CD4-positive, alpha-beta T cell treated with Interleukin-4 for 1 hour (primary cell): ENCODE measurements at places on chromosomes 2 and 18.
A peak's percentile ranks its signal among the peaks of the same experiment; 100 is the strongest.

GRCh38 chr2:10525573-10526265, 77.6 kb upstream of the ODC1 start:
- no peak for DNase-seq

GRCh38 chr2:42099438-42100173, 51.8 kb downstream of the PKDCC start:
- DNase-seq = no peak

GRCh38 chr2:20179755-20180594, 45.0 kb downstream of the SDC1 start:
- DNase-seq = no peak

DNA sequence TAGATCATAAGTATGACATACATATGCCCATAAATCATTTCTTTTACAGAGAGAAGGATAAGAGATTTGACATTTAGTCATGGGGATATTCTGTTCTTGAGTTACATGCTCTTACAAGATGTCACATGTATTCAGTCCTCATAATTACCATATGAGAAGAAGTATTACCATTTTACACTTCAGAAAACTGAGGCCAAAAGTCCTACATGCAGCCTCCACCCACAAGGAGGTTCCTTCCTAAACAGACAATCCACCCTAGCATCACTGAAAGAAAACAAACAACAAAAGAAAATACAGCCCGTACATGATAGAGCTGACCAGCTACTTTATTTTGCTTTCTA, 335.1 kb downstream of the SETBP1 start:
- no peak for DNase-seq

DNA sequence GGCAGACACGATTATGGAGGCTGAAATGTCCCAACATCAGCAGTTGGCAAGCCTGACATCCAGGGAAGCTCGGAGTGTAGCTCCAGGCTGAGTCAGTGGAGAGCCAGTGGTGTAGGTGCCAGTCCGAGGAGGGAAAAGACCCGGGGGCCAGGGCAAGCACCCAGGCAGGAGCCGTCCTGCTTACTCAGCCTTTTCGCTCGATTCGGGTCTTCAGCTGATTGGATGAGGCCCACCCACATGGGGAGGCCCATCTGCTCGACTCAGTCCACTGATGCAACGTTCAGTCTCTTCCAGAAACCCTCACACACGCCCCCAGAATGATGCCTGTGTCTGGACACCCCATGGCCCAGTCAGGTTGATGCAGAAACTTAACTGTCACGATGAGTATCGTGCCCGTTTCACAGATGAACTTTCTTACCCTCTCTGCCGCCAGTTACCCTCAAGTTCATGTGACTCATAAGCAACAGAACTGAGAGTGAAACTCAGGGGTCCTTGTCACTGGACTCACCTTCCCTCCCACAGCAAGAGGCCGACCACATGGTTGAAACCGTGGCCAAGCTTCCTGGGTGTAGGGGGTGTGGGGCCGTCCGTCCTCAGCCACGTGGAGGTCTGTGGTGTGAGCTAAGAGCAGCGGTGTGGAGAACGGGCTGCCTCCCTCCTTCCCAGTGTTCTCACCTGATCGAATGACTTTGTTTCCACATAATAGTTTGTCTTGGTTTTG, 197.4 kb upstream of the HDAC4 start:
- DNase-seq = no peak

DNA sequence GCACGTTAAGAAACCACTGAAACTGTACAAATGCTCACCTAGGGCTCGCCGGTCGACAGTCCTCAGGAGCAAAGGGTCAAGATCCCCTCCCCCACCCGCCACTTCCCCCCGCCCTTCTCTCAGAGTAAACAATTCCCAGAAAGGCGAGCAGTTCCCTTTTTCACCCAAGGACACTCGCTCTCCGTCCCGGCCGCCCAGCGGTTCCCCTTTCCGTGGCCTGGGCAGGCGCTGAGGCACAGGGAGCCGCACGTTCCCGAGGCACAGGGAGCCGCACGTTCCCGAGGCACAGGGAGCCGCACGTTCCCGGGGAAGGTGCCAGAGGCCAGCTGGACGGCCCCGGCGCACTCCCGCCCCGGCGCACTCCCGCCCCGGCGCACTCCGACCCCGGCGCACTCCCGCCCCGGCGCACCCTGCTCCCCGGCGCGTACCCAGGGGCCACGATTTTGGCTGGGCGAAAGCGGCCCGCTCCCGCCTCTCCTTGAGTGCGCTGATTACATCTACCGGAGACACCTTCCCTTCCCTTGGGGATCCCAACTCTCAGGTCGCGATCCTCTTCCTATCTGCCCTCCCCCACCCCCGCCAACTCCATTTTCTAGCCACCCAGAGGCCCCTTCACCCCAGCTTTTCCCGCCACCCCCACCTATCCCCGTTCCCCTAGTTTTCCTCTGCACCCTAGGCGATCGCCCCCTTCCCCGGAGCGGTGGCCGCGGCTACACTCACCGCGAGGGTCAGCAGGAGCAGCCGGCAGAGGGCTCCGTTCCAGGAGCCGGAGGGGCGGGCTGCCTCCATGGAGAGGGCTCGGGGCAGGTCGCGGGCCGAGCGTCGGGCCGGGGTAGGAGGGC, 817 bp downstream of the DSC2 start:
- DNase-seq = peak; percentile 40

DNA sequence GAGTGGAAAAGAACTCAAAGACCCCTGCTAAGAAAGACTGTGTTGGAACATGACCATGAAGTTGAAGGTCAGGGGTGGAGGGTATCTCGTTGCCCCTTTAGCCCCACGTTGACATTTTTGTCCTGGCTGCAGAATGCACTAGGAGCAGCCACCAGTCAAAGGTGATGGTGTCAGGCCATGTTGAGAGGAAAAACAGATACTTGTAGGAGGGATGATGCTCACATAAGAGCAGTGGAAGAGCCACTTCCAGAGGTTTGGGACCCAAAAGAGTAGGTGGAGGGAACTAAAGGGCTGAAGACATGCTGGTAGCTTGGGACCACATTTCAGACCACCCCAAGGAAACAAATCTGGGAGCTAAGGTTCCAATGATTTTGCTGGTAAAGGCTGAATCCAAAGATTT, 159.0 kb downstream of the MYO3B start:
- no peak for DNase-seq

GRCh38 chr18:8668381-8668780, 37.0 kb upstream of the MTCL1 start:
- DNase-seq = no peak

DNA sequence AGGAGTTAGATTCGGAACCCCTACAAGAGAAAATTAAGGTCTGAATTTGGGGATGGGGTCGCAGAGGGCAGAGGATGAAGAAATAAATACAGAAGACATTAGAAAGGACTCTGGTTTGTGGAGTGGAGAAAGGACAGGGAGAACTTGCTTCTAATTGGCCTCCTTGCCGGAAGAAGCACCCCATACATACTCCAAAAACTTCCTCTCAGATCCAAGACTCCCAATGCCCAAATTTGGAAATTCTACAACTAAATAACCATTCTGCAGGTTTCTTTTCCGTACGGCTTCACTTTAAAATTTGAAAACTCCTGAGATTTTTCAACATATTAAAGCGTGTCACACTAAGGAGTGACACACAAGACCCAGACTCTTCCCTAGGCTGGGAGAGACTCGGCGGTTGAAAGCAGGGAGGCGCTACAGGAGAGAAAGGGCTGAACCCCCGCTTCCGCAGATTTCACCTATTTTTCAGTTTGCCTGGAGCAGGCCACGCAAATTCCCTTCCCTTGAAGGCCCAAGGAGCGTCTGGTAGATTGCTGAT, 478 bp downstream of the CLHC1 start:
- no peak for DNase-seq

- DNase-seq = no peak
These were observed 2.2 kb upstream of the IL1RN start for GRCh38 chr2:113124984-113125855.

DNA sequence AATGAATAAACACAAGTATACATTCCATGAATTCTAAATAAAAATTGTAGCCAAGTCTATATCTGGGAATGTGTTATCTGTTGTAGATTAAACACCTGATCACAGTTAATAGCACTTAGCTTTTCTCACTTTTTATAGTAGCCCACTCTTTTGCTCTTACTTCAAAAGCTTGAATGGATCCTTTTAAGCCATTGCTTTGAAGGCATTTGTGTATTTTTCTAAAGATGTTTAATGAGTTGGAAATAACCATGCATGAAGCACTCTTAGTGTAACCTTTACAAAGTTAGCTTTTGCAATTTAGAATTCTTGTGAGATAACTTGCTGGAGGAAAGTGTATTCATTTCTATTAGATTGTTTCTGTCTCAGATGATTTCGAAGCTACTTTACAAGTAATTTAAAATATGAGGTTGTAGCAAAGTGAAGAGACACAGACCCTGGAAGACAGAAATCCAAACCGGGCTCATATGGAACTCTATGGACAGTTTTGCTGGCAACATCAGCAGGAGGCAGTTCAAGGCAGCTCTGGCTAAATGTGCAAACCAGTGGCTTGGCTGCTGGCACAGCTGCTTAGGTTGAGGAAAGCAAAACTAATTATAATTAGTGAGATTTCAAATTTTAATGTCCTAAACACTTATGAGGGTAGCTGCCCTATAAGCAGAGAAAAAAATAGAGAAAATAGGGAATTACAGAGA, 469.8 kb upstream of the ZEB2 start:
- no peak for DNase-seq

GRCh38 chr2:232137356-232138147, 176.0 kb downstream of the DIS3L2 start:
- DNase-seq = no peak

- DNase-seq = no peak
These were observed 159.1 kb upstream of the SPATS2L start for GRCh38 chr2:200147371-200147770.

DNA sequence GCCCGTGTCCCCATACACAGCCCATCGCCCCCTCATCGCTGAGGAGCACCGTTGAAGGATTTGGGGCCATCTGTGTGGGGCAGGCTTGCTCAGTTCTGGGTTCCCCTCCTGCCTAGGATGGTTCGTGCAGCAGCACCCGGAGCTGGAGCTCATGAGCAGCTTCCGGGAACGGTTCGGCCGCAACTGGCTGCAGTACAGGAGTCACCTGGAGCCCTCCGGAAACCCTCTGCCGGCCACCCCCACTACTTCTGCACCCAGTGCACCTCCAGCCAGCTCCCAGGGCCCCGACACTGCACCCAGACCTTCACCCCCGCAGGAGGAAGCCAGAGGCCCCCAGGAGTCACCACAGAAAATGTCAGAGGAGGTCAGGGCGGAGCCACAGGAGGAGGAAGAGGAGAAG, 10.3 kb downstream of the STK11IP start:
- no peak for DNase-seq

DNA sequence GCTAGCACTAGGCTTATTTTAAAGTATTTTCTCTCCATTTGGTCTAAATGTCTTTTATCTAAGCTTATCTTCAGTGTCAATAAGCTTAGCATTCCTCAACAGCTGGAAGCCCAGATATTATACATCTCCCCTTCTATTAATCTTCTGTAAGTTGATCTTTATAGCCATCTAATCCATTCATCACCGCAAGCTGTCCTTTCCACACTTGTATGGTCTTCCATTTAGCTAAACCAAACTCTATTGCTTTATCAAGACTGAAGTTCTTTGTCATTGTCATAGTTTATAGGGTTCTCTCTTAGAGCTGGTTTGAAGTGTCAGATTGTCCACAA, 101.3 kb upstream of the GPR45 start:
- no peak for DNase-seq

GRCh38 chr2:128733450-128733849, 414.8 kb upstream of the HS6ST1 start:
- DNase-seq = no peak

DNA sequence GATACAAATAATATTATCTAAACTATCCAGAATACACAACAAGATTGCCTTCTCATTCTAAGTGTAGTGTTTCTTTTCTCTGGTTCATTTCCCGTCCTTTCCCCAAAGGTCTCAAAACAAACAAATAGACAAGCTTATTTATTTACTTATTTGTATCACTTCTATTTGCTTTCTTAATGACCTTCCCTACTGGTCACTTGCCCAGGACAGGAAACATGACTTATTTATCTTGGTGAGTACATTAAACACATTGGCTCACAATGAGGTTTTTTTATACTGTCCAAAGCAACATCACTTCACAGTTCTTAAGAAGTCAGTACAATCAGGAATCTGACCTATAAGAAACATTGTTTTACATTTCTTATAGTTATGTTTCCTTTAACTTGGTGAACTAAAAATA, 123.3 kb upstream of the KYNU start:
- DNase-seq = no peak

GRCh38 chr2:64005707-64006356, 13.4 kb downstream of the VPS54 start:
- no peak for DNase-seq

DNA sequence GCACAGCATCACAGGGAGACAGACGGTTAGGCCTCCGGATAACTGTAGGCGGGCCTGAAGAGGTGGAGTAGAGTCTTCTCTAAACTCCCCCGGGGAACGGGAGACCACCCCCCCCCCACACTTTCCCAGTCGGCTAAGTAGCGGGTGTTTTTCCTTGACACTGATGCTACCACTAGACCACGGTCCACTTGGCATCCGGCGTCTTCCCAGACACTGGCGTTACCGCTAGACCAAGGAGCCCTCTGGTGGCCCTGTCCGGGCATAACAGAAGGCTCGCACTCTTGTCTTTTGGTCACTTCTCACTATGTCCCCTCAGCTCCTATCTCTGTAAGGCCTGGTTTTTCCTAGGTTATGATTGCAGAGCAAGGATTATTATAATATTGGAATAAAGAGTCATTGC, 25.7 kb upstream of the NCL start:
- DNase-seq = peak; percentile 14

GRCh38 chr2:112194028-112194427, 55.8 kb downstream of the FBLN7 start:
- no peak for DNase-seq
